MG63 (cell line): ENCODE measurements at places on chromosomes 16 and 17. TPM values are rescaled to one million over a fixed set of nuclear protein-coding genes. Genes with fewer than 3 reads are reported as not detected.

GRCh38 chr16:5769513-5769912, 671.9 kb upstream of the EEF2KMT start:
- no peak for DNase-seq

DNA sequence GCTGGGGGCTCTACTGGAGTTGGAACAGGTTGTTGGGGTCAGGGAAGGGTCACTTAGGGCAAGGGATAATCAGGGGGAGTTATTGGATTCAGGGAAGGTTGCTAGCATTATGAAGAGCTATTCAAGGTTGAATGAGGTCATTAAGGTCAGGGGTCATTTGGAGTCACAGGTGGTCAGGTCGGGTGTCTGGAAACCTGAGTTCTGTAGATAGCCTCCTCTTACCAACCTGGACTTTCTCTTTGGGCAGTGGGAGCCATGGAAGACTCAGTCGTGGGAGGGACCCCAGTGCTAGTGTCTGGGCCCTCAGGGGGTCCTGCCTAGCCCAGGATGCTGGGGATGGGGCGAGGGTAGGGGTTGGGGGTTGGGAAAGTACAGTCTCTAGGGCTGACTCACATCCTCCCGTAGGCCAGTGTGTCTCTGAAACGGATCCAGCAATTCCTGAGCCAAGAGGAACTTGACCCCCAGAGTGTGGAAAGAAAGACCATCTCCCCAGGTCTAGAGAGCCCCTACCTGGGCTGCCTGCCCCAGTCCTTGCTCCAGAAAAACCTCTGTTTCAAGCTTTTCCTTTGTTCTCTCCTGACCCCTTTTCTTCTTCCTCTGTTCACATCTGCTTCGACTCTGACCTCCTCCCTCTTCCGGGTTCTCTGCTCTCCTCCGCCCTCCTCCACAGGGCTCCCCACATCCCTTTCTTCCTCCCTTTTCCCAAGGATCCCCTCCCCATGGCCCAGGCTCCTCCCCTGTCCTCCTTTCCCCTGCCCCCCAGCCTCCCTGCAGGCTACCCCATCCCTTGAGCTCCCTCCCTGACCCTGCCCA, 33.5 kb downstream of the ABCC3 start:
- DNase-seq, result peak; percentile 37

DNA sequence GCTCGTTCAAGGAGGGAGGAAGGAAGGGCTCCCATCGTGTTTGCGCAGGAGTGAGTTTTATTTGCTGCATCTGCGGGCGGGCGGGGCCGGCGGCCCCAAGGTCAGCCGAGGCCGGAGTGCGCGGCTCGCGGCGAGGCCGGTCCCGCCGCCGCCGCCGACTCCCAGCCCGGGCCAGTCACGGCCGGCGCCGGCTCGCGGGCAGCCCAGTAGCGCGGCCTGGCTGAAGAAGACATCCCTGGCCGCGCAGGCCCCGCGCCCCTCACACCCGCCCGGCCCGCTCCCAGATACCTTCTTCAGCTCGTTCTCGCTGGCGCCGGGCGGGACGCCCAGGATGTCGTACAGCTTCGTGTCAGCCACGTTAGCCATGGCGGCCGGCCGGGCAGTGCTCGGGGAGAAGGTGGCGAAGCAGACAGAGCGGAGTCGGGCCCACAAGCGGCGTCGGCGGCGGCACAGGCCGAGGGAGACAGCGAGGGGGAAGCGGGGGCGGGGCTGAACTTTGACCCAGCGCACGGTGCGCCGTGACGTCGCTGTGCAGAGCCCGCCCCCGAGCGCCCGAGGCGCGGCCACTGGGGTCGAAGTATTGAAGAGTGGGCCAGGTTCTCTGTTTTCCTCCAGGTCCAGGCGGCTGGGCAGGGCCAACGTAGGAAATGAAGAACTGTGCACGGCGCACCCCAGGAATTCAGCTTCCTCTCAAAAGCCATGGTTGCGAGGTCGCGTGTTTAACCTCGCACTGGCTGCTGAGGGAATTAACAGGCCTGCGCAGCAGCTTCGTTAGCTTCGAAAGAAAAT, at the start of gene DNAJA2:
DNAJA2 (minus strand) TSS at position 468 of the 789 bp plus-strand sequence; CDS start at position 366, 102 bp downstream.
- DNase-seq, result peak; percentile 94

GRCh38 chr16:82414476-82414875, 212.3 kb upstream of the CDH13 start:
- no peak for DNase-seq

GRCh38 chr16:30376461-30376902, 1.9 kb downstream of the MYL11 start:
- no peak for DNase-seq

Gene CHST5
- total RNA-seq, result not detected in 2 replicates

DNA sequence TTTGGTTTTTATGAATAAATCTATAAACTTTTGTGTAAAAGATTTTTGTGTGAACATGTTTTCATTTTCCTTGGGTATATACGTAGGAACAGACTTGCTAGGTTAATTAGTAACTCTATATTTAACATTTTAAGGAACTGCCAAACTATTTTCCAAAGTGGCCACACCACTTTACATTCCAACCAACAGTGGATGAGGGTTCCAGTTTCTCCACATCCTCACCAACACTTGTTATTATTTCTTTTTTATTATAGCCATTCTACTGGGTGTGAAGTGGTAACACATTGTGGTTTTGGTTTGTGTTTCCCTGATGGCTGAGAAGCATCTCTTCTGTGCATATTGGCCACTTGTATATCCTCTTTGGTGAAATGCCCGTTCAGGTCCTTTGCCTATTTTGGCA, 20.0 kb downstream of the LYRM9 start:
- DNase-seq, result no peak

DNA sequence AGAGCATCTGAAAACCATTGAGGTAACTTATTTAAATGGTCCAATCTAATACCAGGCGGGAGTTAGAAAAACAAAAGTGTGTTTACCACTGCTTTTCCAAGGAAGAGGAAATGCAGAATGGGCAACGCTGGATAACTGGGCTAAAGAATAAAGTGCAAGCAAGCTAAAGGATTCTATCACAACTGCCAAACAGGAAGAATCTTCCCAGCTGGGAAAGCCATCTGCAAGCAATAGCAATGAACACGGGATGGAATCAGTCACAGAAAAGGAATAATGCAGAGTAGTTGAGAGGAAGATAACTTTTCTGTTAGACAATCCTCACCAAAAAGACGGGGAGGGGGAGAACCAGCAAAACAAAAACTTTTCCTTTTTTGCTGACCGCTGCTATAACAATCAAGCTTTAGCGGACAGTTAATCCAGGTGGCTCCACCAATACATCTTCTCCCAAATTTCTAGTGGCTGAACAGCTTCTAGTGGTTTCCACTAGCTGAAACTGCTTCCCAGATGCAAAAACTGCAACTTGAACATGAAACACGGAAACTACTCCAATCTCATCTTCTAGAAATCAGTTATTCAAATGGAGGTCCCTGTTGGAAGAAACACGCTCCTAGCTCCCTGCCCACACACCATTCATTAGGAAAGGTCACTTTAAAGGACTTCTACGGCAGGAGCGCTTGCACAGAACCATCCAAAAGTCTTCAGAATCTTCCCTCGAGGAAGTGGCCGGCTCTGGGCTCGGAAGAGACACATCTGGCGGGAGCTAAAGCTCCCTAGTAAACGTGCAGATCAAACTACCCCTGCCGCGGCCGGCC, 929 bp downstream of the TMEM11 start:
- DNase-seq, result no peak

DNA sequence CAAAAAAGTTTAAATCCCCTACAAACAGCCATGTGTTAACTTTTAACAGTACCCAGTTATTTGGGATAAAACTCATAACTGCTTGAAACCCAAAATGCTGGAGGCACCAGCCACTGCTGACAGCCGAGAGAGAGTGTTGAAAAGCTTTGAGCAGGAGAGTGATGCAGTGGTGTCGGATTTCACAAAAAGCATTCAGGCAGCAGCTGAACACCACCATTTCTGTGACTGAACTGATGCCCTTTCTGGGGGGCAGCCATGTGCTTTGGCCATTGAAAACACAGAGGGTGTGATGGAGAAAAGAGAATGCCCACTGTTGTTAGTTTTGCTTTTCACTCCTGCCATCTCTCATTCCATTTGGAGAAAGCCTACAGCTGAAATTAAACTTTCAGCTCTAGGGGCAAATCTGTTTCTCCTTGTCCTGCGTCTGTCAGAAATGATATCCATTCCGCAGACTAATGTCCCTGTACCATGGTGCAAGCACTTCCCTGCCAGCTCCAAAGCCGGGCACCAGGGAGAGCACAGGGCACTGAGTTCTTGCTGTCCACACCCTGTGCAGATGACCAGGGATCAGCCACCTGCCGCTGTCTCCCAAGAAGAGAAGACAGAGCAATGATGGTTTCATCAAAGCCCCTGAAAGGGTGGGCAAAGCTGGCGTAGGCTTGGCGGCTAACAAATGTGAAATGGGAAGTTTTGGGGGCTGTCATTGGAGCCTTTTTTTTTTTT, 16.6 kb upstream of the MLYCD start:
- DNase-seq, result no peak

Gene PRKCB
- 0.02 TPM in 1 of 2 replicates, not detected in the other for total RNA-seq

DNA sequence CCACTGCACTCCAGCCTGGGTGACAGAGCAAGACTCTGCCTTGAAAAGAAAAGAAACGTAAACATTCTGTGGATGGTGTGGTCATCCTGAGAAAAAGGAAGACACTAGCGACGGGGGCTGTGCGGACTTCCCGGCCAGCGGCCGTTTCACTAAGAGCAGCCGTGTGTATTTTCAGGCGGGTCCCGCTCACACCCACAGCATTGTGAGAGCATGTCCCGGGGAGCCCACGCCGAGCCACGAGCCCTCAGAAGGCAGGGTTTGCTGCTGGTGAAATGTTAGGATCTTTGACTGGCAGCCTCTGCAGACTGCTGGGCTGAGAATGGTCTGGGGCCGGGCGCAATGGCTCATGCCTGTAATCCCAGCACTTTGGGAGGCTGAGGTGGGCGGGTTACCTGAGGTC, 40.3 kb downstream of the LMF1 start:
- DNase-seq, result no peak

Gene KRTAP4-2
- total RNA-seq, result not detected in 2 replicates

DNA sequence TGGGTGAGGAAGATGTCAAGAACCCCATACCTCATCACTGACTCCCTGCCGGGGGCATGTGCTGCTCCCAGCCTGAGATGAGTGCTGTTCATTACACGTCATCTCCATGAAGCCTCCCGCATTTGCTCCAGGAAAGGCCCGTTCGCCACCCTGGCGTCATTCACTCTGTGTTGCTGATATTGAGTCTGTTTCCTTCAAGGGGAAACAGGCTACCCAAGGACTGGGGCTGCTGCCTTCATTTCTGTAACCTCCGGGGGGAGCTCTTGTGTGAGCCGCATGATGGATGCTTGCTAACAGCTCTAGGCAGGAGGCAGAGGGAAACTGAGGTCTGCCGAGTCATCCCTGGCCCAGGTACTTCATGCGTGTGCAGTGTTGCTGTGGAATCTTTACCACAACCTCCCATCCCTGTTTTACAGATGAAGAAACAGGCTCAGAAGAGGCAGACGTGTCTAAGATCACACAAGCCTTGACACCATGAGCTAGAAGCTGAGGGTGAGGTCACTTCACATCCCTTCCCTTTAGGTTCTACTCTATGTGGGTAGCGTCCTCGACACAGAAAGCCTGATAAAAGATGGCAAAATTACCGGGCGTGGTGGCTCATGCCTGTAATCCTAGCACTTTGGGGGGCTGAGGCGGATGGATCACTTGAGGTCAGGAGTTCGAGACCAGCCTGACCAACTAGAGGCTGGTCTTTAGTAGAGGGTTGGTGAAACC, 3.5 kb upstream of the ARMC5 start:
- no peak for DNase-seq

DNA sequence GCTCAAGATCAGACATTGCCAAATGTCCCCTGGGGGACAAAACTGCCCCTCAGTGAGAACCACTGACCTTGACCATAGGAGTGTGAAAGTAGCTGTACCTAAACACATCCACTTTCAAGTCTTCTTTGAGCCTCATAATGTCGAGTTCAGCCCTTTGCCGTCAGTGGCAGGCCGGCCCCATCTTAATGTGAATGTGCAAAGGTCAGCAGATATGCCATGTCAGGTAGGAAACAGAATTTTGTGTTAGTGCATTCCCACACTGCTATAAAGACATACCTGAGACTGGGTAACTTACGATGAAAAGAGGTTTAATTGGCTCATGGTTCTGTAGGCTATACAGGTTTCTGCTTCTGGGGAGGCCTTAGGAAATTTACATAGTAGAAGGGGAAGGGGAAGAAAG, 95.1 kb upstream of the PIRT start:
- no peak for DNase-seq

Gene CBX8
- total RNA-seq, result 7.7 and 15.7 TPM in 2 replicates

DNA sequence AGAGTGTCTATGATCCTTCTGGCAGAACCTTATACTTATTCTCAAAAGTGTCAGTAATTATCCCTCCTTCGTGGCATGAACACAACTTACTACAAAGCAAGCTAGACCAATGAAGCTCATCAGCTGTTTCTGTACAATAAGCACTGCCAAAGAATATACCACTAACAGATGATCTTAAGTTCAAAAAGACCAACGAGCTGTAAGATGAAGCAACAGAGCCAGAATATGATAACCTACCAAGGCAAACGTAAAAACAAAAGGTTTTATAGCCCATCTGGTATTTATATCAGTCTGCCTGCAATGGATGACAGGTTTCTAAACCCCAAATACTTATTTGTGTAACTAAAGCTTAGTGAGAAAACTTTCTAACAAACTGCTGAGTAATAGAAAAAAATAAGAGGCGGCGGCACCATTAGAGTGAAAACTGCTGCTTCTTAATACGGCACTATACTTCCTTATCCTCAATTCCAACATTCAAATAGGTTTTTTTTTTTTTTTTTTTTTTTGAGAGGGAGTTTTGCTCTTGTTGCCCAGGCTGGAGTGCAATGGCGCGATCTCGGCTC, 22.1 kb downstream of the NME2 start:
- no peak for DNase-seq

DNA sequence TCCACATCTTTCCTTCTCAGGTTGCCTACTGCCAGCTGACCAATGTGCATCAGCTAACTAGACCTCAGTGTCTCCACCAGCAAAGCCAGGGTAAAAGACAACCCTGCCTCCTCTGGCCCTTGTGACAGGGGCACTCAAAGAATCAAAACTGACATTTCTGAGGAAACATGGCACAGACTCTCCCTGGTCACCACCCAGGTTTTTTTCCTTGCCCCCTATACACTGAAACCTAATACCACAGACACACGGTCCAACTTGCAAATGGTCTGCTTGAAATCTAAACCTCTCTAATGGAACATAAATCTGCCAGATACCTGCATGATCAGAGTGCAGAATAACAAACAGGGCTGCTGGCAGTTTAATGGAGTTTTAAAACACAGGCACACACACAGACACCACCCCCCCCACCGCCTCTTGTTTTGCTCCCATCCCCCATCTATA, 19.5 kb upstream of the CORO6 start:
- no peak for DNase-seq
